ENCODE measurements at places on chromosomes 6 and 20. TPM values are rescaled to one million over a fixed set of nuclear protein-coding genes. Genes with fewer than 3 reads are reported as not detected.

TCF15 gene
- 0.37 TPM for total RNA-seq

DNA sequence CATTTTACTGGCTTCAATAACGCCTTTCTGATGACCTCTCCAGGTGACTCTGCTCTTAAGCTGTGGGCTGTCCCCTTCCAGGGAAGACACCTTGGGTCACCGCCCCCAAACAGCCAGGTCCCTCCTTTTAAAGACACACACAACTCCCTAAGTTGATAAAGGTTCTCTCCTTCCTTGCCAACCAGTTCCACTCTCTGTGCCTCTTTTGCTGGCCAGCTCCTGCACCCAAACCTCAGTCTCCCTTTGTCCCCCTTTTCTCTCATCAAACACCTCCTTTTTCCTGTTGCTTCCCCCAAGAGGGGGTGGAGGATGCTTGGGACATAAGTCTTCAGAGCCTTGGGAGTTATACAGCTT is 1.0 kb downstream of the NCOA6 start:
- DNase-seq: peak; percentile 75

GRCh38 chr6:151576633-151577032 is 82.8 kb downstream of the CCDC170 start:
- DNase-seq: no peak

- no peak for DNase-seq
Measured at GRCh38 chr6:165920896-165921671, 246.6 kb downstream of the TBXT start.

NRN1 gene
- total RNA-seq: 6.4 TPM

GRCh38 chr20:37697314-37697713 is 3.5 kb downstream of the CTNNBL1 start:
- no peak for DNase-seq

PGC gene
- total RNA-seq: 6.7 TPM

CCN6 gene
- not detected for total RNA-seq

LAMA4 gene
- 67.8 TPM for total RNA-seq

SLC18B1 gene
- 13.3 TPM for total RNA-seq

- DNase-seq: no peak
Measured at GRCh38 chr6:12148841-12149240, 136.7 kb downstream of the HIVEP1 start.

OR2J3 gene
- total RNA-seq: 0.06 TPM

GRCh38 chr20:16472045-16472872 is 101.0 kb downstream of the KIF16B start:
- DNase-seq: no peak

DNA sequence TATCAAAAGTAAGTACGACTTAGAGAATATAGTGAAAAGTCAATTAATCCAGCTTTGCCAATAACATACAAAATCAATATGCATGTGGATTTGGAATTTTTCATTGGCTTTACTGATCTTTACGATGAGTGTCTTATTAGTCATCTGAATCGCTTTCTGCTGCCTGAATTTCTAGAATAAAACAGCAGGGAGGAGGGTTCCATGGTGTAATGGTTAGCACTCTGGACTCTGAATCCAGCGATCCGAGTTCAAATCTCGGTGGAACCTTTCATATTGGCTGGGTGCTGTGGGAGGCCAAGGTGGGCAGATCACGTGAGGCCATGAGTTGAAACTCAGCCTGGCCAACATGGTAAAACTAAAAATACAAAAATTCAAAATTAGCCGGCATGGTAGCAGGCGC is 448.8 kb downstream of the RNF144B start:
- DNase-seq: no peak

- peak; percentile 74 for DNase-seq
Measured at GRCh38 chr6:138572167-138572875, 73.0 kb upstream of the NHSL1 start.
